ENCODE measurements at places on chromosomes 3 and 15.
A peak's percentile ranks its signal among the peaks of the same experiment; 100 is the strongest.

DNA sequence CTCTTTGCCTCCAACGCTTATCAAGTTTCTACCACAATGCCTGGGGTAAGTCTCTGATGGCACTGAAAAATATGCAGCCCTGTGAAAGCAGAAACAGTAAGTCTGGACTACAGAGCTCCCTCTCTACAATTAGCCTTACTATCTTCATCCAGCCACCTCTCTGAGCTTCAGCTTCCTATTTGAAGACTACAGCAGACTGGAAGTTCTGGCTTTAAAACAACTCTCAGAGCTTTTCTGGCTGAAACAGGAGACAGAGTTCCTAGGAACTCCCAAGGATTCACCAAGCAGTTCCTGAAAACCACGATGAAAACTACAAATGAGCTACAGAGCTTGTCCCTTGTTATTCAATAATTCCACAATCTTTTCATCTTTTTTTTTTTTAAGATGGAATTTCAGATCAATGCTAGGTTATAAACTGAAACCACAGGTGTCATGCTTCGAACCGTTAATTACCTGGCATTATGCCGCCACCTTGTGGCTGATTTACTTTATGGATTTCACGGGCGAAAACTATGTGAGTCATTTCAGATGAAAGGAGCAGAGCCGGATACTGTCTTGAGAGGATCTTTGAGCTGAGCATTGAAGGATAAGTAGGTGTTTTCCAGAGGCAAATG is 3.9 kb downstream of the CRYGS start:
- no peak overlapping the region for H3K27ac ChIP-seq
- no peaks in the 10 kb centered on the region for H3K27me3 ChIP-seq
- no peaks in the 10 kb centered on the region for H3K36me3 ChIP-seq
- DNase-seq = peak; percentile 43
- H3K4me3 ChIP-seq = peak overlapping the region; percentile 13

DNA sequence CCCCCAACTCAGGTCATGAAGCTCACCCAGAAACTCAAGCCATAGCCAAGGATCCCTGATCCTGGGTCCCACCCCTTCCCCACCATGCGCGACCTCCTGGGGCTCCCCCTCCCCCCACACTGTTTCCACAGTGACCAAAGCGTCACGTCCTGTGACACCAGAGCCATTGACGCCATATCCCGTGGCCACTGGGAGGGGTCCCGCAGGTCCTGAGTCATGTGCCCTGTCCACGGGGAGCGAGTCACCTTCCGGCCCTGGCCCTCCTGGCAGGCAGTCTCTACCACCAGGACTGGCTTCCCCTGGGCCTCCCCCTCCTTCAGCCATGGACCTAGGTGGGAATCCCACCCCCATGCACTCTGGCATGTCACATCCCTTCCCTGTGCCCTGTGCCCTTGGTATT is 15.6 kb downstream of the SEMA3F start:
- peaks cover 25% of the 10 kb centered on the region for H3K4me1 ChIP-seq
- no peak for DNase-seq
- H3K27ac ChIP-seq = no peak overlapping the region
- peaks cover 3% of the 10 kb centered on the region for H3K27me3 ChIP-seq

GRCh38 chr3:157096328-157096727 is 63.6 kb downstream of the CCNL1 start:
- no peak for DNase-seq
- H3K27me3 ChIP-seq = no peaks in the 10 kb centered on the region
- no peak overlapping the region for H3K4me3 ChIP-seq
- no peak overlapping the region for H3K27ac ChIP-seq
- no peaks in the 10 kb centered on the region for H3K36me3 ChIP-seq

DNA sequence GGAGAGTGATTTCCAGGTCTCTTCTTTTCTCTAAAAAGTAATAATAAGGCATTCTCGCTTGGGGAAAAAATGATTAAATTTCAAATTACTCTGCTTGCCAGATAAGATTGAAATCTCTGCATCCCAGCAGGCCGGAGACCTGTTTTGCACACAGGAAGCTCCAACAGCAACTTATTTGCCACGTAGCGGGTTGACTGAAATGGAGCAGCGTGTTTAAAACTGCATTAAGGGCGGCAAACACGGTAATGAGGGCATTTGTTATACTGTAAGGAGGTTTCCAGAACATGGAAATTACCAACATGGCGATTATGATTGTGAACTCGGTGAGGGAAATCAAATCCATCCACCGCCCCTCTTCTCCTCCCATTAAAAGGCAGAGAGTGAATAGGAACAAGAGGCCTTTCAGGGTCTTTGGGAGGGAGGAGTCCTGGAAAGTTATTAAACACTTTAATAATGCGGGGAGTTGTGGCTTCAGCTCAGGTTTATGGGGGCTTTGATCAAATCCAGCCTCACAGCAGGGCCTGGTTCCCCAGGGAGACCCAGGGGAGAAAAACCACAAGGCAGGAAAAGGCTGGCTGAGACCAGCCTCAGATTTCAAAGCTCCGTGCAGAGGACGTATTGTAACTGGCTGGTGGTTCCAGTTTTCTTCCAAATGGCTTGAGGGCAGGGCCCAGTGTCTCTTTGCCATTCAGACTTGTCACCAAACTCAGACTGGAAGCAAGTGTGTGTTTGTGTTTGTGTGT is 242.3 kb downstream of the TLE3 start:
- H3K27me3 ChIP-seq = no peaks in the 10 kb centered on the region
- DNase-seq = no peak
- peaks cover 43% of the 10 kb centered on the region for H3K4me1 ChIP-seq
- H3K36me3 ChIP-seq = no peaks in the 10 kb centered on the region
- peak overlapping the region; percentile 50 for H3K27ac ChIP-seq
- no peak overlapping the region for H3K4me3 ChIP-seq

DNA sequence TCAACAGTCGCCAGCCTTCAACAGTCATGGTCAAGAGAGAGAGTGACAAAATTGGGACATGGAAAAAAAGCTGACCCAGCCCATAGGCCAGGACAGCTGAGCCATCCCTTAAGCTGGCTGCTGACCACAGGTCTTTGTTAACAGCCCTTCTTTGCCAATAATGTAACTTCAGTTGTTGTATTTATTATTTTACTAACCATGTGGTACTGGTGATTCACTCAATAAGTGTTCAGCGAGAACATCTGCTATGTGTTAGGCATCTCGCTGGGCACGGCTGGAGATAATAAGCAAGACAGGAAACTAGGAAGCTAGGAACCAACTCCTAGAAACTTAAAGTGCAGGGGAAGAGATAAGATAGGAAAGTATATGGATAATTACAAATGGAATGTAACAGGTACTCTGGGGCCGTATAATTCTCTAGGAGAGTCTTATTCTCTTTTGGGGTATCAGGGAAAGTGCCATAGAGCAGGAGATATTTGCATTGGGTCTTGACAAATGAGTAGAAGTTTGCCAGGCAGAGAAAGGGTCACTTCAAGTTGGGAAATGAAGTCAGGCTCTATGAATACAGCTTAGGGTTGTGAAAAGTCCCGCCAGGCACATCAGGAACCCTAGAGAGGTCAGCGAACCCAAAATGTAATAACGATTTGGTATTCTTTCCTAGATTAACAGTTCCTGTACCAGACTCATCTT is 84.0 kb upstream of the TRA2B start:
- no peaks in the 10 kb centered on the region for H3K4me1 ChIP-seq
- no peak overlapping the region for H3K4me3 ChIP-seq
- peaks cover 6% of the 10 kb centered on the region for H3K27me3 ChIP-seq
- no peak overlapping the region for H3K27ac ChIP-seq
- DNase-seq = no peak

DNA sequence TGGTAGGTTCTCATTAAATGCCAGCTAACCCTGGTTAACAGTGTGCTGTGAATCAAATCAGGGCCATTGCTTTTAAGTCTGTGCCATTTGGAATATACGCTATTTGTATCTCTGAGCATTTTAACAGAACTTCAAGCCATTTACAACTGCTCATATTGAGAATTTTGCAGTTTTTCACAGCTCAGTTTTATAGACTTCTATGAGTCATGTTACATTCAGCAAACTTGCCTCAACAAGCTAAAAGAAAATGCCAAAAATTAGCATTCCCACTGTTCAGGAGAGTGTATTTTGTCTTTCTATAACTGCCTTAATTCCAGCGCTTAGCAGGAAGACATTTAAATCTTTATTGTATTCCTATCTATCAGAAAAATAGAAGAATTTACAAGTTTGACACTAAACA is 196.4 kb downstream of the GBE1 start:
- H3K27ac ChIP-seq = no peak overlapping the region
- no peaks in the 10 kb centered on the region for H3K4me1 ChIP-seq
- no peaks in the 10 kb centered on the region for H3K36me3 ChIP-seq
- no peak overlapping the region for H3K4me3 ChIP-seq

GRCh38 chr3:141431411-141432378 is 55.1 kb upstream of the RASA2 start:
- DNase-seq = no peak
- peak overlapping the region; percentile 45 for H3K27ac ChIP-seq
- H3K36me3 ChIP-seq = peaks cover 10% of the 10 kb centered on the region
- no peaks in the 10 kb centered on the region for H3K27me3 ChIP-seq

- H3K4me1 ChIP-seq = peaks cover 6% of the 10 kb centered on the region
- no peaks in the 10 kb centered on the region for H3K27me3 ChIP-seq
- no peak overlapping the region for H3K4me3 ChIP-seq
- H3K27ac ChIP-seq = no peak overlapping the region
- DNase-seq = no peak
These were observed 890.8 kb downstream of the NAALADL2 start for GRCh38 chr3:175749981-175750380.
